ENCODE measurements at places on chromosomes 6 and 20. TPM values are rescaled to one million over a fixed set of nuclear protein-coding genes. Genes with fewer than 3 reads are reported as not detected.
A peak's percentile ranks its signal among the peaks of the same experiment; 100 is the strongest.

HLA-DRA gene
- 414 TPM for total RNA-seq

- peak; percentile 33 for DNase-seq
These were observed 69.4 kb upstream of the BMP2 start for GRCh38 chr20:6698056-6698455.

DNA sequence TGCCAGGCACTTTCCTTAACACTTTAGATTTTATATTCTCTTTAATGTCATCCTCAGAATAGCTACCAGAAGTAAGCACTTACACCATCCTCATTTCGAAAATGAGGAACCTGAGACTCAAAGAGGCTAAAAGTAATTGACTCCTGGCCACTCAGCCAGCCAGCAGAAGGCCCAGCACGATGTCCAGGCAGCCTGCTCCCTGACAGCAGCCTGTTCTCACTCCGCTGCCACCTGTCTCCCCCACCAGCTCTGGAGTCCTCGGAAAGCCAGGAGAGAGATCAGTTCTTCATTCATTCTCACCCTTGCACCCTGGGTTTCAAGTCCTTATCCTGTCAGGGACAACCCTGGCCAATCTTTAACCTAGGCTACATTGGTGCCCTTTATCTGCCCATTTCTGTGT lies 174.0 kb downstream of the SASH1 start:
- DNase-seq, result no peak

GRCh38 chr6:15505463-15505918 lies 157.3 kb downstream of the DTNBP1 start:
- DNase-seq, result no peak

GRCh38 chr20:56392881-56393482 lies 537 bp downstream of the CSTF1 start:
- DNase-seq, result no peak

GJA10 gene
- not detected for total RNA-seq
